ENCODE measurements at places on chromosomes 16 and 17.

DNA sequence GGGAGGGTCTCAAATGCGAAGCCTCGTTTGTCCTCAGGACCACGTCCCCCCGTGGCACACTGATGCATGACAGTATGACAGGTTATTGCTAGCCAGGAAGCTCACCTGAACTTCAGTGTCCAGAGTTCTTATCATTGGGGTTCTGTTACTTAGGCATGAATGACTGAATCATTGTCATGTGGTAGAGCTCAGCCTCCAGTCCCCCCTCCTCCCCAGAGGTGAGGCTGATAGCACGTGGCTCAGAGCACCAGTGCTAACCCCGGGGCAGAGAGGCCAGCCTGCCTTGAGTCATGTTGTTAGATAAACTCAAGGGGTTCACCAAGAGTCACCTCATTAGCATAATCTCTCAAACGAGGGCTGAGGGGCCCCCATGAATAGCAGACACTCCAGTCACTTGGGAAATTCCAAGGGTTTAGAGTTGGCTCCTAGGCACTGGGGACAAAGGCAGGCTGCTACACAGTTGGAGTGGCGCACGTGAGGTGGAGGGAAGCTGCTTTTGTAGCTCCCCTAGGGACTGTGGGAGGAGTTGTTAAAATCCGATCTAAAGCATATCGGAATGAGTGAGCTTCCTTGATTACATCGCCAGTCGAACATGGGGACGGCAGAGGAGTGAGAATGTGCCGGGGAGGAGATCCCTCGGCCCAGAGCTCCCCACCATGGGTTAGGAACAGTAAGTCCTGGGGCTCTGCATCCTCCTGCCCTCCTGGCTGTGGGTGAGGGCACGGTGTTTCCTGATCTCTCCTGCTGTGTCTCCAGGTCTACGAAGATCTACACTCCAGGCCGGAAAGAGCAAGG lies 18.2 kb downstream of the DHX38 start:
- no peak for DNase-seq

GRCh38 chr17:19769946-19770652 lies 22.0 kb upstream of the ALDH3A1 start:
- no peak for DNase-seq

GRCh38 chr17:78774956-78775571 lies 7.0 kb downstream of the CYTH1 start:
- DNase-seq: no peak

DNA sequence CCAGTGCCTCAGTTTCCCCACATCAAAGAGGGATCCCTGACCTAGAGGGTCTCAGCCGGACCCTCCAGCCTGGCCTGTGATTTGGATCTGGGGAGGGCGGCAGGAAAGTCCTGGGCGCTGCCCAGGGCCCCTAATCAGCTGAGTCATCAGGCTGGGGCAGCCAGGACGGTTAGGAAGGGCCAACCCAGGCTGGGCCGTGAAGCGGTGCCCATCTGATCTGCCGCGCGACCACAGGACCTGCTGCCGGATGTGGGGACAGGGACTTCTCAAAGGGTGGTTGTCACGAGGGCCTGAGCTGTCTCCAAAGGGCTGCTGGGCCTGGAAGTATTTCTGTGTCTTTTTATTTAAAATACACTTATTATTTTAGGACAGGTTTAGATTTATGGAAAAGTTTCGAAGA lies 4.4 kb downstream of the TPSAB1 start:
- DNase-seq: no peak

Data from NCI-H1436 treated with DMSO at 0.1 percent for 48 hours (cell line).